ENCODE measurements at places on chromosomes 12 and 14.

DNA sequence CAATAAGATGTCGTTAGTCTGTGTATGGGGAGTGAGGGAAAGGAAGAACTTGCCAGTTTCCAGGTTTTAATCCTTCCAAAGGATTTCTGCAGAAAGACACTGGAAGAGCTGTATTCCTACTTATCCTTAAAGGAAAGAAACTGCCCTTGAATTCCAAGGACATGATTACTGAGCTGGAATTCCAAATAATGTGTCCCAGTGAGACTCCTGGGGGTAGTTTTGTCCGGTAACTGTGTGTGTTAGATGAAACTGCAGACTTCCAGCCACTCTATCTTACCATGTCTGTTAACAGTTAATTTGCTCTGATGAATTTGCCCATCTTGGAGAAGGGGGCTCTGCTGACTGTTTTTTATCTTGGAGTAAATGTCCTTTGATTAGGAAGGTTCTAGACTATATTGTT is 33.0 kb downstream of the CKB start:
- no peak for DNase-seq

DNA sequence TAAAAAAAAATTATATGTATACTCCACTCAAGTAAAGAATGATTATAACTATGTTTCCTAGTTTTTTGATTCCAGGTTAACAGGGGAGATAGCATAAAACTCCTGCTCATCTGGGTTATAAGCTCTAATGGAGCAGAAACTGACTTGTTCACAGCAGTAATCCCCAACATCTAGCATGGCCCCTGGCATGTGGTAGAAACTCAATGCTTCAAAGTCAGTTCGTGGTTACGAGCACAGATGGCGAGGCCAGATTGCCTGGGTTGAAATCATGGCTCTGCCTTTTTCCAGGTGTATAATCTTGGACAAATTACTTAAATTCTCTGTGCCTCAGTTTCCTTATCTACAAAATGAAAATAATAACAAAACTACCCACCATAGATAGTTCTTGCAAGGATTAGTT is 183.8 kb downstream of the TTC7B start:
- no peak for DNase-seq

GRCh38 chr12:22350886-22351285 is 16.4 kb upstream of the ST8SIA1 start:
- no peak for DNase-seq

DNA sequence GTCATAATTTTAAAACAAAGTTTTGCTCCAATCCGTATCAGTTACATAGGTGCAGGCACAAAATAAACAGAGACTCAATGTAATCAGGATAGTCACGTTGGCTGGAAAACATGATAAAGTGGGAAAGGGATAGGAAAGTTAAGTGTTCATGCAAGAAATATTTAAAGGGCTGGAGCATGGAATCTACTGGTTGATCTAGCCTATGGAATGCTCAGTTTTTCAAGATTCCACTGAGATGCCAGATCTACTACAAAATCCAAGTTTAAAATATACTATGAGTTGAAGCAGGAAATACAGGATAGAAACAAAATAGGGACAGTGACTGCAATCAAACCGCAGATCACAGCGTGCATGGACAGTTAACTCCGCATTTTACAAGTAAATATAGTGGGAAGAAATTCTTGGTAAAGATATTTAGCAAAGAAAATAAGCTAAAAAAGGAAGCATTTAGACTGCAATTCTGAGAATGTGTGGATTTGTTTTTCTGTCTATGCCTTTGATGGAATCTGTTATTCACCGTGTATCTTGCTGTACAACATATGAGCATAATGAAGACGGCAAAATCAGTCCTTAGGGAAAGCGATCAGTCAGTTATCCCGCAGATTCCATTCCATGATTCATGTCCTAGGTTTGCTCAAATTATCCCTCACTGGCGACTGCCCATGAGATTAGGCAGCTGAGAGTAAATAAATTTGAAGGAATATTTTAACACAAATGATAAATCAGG is 1044.3 kb downstream of the FLRT2 start:
- no peak for DNase-seq

- no peak for DNase-seq
Observed at GRCh38 chr12:55392032-55392795, 8.1 kb upstream of the OR6C65 start.

- no peak for DNase-seq
Observed at GRCh38 chr12:93127107-93127560, 198.0 kb upstream of the EEA1 start.

GRCh38 chr14:24880689-24881088 is 169.3 kb downstream of the STXBP6 start:
- DNase-seq = no peak

- DNase-seq = no peak
Observed at GRCh38 chr14:65208548-65208947, 106.2 kb upstream of the MAX start.

- no peak for DNase-seq
Observed at GRCh38 chr12:125564753-125565152, 499.5 kb downstream of the AACS start.

GRCh38 chr12:68075416-68075815 is 84.1 kb downstream of the IFNG start:
- no peak for DNase-seq

DNA sequence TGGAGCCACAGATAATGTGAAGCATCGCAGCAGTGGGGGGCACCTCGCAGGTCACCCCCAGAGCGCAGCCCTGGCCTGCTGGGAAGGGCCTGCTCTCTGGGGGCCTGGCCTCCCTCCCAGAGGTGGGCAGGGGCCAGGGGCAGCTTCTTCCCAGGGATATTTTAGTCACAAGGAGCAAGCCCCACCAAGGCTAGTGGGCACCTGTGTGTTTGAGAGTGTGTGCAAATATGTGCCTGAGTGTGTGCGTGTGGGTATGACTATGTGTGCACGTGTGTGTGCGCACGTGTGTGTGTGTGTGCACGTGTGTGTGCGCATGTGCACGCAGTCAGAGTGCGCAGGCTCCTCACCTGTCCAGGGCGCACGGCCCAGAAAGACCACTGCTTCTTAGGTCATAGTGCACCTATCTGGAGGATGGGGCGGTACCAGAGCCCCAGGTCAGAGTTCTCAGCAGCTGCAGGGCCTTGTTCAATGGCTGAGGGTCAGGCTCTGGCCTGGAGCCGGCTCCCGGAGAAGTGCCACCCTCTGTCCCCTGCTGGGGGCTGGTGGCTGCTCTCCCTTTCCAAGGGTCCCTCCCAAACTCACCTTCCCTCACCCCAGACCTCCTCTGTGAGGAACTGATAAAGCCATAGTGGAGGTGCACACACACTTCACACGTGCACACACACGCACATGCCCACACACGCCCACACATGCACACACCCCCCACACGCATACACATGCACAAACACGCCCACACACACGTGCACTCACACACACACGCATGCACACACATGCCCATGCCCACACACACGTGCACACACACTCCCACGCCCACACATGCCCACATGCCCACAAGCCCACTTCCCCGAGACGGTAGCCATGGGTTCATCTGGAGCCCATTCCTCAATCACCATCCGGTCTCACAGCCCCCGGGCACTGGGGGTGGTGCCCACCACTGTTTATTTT is 128.5 kb downstream of the KIF26A start:
- no peak for DNase-seq

DNA sequence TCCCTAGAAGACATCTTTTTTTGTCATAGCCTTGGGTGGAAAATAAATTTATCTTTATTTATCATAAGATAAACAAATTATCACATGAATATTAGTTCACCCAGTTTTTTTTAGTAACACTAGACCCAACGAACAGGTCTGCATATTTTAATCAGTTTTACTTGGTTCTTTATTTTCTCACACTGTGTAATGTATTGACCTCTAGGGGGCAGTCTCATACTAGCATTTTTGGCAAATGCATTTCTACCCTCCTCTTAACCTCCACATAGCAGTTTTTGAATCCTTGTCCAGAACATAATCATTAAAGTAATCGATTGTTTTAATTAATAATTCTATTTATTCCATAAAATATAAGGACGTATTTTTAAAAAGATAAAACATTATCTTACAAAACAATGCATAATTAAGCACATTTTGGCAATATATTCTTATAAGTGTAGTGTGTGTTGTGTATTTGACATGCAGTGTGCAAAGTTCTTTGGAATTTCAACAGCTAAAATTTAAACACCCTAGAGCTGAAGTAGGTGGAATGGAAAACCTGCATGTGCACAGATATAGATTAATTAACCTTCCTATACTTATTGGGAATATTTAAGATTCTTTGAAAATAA is 31.6 kb upstream of the PTPRQ start:
- no peak for DNase-seq

DNA sequence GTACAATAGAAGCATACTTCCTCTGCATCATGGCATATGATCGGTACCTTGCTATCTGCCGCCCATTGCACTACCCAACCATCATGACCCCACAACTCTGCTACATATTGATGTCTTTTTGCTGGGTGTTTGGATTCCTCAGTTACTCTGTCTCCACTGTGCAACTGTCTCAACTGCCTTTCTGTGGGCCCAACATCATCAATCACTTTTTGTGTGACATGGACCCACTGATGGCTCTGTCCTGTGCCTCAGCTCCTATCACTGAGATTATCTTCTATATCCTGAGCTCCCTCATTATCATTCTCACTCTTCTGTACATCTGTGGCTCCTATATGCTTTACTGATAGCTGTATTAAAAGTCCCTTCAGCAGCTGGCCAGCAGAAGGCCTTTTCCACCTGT is 13.9 kb upstream of the OR11H6 start:
- no peak for DNase-seq

DNA sequence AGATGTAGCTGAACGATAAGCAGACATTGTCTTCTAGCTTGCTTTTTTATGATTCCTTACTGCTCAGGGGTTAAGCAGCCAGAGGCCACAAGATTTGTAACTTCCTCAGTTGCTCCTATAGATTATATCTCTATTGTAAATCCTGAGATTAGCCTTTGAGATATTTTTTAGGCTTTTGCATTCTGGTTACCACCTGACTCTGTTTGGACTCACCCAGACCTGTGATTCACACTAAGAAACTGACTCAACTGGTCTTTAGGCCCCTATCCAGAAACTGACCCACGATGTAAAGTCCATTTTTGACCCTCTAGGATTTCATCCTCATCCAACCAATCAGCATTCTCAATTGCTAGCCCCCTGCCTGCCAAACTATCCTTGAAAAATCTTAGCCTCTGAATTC is 194.4 kb downstream of the RASSF9 start:
- DNase-seq = no peak

DNA sequence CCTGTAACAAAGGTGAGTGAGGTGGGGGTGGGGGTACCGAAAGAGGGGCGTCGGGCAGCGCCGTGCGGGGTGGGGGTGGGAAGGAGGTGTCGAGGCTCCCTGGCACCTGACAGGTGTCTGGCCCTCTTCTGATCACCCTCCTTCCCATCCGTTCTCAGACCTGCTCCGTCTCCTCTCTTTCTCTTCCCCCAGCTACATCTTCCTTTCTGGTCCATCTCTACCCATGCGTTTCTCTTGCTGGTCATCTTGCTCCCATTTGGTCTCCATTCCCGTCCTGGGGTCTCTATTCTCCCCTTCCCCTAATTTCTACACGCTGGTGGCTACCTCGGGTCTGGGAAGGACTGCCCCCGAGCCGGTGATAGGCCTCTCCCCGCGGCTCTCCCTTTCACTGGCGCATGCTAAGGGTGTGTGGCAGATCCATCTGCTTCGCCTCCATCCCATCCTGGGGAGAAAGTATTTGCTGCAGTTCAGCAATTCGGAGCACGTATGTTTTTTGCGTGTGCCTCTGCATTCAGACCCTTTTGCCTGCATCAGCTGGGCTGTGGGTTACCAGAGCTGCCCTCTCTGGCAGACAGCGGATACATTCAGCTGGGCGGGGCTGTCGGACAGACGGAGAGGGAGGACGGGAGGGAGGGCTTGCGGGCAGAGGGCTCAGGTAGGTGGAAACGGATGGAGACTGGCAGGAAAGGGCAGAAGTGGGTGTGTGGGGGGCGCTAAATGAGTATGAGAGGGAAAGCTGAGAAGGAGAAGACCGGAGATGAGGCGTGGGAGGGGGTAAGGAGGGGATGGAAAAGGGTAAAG is 730 bp downstream of the CLSTN3 start:
- DNase-seq = no peak

DNA sequence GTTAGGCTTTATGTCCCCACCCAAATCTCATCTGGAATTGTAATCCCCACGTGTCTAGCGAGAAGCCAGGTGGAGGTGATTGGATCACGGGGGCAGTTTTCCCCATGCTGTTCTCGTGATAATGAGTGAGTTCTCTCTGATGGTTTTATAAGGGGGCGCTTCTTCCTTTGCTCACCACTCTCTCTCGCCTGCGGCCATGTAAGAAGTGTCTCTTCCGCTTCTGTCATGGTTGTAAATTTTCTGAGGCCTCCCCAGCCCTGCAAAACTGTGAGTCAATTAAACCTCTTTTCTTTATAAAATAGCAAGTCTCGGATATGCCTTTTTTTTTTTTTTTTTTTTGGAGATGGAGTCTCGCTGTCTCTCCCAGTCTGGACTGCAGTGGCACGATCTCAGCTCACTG is 13.3 kb downstream of the IL31 start:
- DNase-seq = no peak

DNA sequence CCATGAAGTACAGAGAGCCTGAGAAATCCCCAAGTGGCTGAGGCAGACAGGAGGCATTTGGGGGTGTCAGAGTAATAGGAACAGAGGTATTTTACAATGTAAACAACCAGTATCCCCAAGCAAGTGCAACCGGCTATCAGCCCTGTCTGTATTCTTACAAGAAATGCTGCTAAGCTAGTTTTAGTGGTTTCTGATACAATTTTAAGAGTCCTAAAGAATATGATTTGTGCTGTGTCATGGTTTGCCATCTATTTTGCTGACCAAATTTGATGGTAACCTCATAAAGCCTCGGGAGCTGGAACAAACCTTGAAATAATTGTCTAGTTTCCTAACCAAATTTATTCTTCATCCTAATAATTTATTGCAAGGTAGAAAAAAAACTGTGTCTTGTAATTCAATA is 46.7 kb upstream of the EGLN3 start:
- DNase-seq = no peak

DNA sequence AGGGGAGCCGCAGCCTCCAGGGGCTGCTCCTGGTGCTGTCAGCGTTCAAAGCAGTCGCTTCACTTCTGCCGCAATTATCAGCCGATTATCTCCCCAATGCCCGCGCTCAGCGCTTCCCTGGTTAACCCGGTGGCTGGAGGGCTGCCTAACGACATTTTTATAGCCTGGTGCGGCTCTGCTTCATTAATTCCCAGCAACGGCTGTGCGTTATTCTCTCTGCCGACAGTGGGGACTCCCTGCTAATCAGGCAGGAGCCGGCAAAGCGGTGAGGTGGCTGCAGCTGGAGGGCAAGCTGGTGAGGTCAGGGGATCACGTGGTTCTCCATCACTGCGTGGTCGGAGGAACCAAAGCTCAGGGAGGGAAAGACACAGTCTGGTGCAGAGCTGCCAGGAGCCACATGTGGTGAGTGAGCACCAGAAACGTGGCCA is 62.9 kb downstream of the GLRX5 start:
- no peak for DNase-seq

All from cortex of kidney (tissue), 1 donor.